NCI-H510A (cell line): ENCODE measurements at places on chromosomes 16 and 17.

DNA sequence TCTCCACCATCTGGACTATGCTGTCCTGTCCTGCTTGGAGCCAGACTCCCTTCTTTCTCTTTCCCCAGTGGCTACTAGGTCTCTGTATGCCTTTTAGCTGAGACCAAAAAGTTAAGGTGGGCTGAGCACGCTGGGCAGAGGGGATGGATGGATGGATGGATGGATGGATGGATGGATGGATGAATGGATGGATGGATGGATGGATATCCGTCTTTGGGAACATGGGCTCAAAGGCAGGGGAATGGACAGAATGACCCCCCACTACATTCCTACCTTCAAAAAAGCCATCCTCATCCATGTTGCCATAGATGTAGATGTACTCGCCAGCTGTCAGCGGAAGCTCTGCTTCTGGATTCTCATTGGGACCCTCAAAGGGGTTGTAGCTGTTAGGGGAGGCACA, 12.8 kb downstream of the TSPOAP1 start:
- DNase-seq: no peak

GRCh38 chr16:17026600-17027242, 444.0 kb downstream of the XYLT1 start:
- no peak for DNase-seq

- DNase-seq: no peak
These were observed 90.0 kb downstream of the GNAO1 start for GRCh38 chr16:56281249-56281805.

DNA sequence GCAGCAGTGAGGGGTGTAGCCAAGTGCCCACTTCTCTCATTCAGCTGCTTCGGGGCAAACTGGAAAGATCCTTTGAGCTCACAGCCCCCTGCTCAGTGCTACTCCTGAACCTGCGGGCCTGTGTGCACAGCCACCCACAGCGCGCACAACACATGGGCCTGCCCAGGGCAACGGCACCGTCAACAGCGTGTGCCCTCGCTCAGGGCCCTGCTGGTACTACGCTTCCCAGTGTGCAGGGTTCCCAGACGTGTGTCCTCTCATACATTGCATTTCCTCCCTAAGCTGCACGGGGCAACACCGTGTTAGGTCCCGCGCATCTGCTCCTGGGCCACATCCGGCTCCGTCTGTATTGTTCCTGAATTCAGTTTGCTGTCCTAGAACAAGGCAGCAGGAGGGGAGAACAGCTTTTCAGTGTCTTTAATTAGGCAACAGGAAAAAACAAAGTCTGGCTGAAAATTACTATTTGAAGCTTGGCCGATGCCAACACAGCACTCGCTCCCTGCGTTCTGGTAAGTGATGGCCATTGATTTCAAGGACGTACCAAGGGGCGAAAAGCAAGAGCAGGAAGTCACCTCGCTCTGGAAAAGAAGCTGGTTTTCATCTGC, 15.2 kb downstream of the MRM3 start:
- DNase-seq: no peak

DNA sequence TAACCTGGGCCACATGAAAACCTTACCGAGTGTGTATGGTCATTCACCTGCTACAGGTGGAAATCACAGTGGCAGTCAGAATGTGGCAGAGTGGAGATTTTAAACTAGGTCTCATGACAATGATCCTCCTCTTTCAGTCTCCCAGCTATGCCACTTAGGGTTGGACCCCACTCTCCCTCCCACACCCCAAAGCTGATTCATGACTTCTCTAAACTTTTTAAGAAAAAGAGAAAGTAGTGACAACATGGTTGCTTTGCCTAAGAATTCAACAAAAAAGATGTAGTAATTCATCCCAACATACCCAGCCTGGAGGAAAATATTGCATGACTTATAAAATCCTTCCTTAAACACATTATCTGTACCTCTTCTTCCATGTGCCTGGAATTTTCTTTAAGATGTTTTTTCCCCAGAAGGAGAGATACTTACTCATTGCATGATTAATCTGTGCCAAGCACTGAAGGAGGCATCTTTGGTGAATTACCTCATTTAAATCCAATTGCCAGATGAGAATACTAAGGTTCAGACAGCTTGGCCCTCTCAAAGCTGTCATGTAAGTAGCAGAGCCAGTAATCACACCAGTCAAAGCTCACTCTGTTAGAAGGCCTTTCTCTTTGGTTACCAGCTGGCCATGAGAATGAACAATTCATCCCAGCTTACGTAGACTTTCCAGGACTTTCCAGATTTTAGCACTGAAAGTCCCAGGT, 119.9 kb downstream of the COPRS start:
- DNase-seq: no peak

GRCh38 chr16:75306099-75306762, 54.8 kb upstream of the BCAR1 start:
- no peak for DNase-seq

- DNase-seq: no peak
These were observed 27.2 kb downstream of the CDR2 start for GRCh38 chr16:22347100-22347820.

- DNase-seq: peak; percentile 77
These were observed 34.0 kb downstream of the YPEL2 start for GRCh38 chr17:59365383-59365981.

DNA sequence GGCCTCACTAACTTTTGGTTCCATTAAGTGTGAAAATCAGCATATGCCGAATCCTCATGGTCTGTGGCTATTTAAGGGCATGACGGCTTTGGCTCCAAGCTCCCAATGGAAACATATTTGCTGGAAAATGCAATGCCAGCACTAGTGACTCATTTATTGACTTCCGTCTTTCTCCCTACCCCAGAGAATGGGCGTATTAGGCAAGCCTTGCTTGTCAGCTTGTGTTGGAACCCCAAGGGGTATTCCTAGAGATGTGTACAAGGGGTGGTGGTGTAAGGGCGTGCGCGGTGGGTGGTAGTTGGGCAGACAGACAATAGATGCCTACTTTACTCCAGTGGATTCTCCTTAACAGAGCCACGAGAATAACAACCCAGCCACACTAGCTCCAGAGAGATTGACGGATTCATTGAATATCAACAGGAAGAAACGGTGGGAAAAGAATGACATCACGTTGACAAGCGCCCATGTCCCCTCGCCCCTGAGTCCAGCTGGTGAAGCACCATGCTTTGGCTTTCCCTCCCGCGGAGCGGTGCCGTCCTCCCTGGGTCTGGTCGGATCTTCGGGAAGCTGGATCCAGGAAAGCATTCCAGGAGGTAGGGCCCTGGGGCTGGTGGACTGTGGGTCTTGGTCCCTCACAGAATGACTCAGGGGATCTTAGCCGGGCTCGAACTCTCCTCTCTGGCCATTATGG, 10.3 kb downstream of the CD300LB start:
- no peak for DNase-seq

DNA sequence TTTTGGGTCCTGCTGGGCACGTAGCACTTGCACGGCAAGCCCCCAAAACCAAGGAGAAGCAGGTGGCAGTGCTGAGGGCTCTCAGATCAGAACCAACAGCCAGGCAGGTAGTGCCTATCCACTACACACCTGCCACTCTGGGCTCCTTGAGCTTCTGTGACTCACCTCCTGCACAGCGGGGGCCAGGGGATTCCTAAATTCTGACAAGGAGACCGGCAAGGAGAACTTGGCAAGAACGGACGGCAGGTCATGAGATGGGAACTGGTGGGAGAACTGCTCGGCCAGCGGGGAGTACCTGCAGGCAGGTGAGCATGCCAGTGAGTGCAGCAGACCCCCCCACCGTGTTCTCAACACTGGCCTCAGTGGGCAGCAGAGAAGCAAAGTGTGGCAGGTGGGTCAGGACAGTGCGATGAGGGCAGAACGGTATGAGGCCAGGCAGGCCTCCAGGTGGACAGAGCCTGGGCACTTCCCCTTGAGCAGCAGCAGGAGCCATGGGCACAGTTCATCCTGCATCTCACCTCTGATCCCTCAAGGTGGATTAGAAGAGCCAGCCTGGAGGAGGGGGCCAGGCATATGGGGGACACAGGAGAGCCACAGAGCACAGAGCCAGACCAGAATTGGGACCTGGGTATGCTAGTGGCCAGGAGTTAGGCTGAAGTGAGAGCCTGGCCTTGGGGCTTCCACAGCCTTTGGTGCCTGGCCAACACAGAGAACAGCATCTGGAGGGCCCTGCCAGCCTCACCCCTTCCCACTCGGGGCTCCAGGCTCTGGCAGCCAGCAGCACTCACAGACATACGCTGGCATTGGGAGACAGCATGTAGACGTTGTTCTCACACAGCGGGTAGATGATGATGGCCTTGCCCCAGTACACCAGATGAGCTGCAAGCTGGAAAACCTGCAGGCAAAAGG, 14.7 kb downstream of the MPG start:
- DNase-seq: no peak

DNA sequence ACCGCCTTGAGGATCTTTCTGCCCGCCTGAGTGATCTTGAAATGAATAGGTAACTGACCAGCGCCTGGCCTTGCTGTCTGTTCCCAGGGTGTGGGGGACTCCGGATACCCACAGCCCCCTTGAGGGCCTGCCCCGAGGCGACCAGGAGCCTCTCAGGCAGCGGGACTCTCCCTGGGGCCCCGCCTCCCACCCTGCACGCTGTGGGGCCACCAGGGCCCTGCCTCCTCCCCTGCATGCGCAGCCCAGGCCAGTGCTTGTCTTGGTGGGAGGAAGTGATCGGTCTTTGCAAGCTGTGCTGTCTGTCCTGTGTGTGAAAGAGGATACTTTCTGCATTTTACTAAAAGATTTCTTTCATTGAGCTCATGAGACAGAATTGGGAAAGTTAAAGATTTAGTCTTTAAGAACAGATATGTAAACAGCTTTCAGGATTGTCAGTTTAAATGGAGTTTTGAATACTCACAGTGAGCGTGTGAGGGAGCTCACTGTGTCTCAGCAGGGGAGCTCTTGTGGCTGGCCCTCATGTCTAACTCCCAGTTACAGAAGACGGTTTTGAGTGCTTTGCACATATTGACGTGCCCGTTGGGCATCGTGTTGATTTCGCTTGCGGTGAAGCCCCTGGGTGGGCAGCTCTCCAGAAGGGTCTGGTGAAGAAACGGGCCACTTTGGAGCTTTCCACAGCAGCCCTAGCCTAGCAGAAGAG, 36.1 kb upstream of the CAPN15 start:
- no peak for DNase-seq

DNA sequence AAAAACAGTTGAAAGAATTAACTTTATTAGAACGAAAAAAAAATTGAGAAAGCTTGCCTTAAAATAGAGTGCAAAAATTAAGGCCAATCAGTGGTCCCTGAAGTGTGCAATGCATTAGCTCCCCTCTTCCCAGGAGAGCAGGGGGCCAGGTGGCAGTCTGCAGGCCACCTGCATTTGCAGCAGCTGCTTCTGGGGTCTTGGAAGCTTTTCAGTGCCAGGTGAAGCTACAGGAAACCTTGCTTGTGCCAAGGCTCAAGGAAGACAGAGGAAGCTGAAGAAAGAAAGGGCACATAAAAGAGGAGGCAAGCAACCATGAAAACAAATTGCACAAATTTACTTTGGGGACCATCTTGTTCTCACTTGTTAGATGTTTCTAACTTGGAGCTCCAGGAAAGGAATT, 50.5 kb upstream of the MTMR4 start:
- no peak for DNase-seq

DNA sequence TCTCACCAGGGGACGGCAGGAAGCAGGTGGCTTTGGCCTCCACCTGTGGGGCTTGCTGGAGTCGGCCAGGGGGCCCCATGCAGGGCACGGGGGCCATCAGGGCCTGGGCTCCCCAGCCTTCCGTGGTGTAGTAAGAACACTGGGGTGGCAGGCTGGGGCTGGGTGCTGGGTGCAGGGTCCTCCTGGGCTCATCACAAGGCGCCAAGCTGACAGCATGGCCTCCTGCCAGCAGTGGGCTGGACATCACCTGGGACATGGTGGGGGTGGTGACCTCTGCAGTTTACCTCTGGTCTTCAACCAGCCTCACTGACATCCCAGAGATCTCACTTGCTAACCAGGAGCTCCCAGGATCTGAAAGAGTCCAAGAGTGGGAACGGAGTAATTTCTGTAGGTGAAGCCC, 5.3 kb downstream of the TNS4 start:
- no peak for DNase-seq

GRCh38 chr16:30996985-30997724, 12.1 kb downstream of the HSD3B7 start:
- peak; percentile 24 for DNase-seq

- no peak for DNase-seq
These were observed 817 bp downstream of the NDUFAF8 start for GRCh38 chr17:81239714-81240555.

DNA sequence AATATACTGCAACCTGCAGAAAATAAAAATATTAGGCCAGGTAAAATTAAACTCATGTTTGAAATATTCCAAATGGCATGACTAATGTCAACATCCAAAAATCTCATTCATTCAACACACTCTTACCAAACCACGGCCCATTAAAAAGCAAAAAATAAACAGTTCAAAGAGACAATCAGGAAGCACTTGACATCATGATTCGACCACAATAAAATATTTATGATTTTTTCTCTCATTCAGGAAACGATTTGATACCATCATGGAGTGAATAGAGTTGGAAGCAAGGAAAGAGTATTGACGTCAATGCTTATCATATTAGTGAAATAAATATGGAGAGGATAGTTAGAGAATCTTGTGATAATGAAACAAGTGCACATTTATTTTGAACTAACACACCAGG, 354.1 kb downstream of the KCNJ2 start:
- DNase-seq: peak; percentile 3

- no peak for DNase-seq
These were observed 3.5 kb upstream of the CMIP start for GRCh38 chr16:81440888-81441761.

DNA sequence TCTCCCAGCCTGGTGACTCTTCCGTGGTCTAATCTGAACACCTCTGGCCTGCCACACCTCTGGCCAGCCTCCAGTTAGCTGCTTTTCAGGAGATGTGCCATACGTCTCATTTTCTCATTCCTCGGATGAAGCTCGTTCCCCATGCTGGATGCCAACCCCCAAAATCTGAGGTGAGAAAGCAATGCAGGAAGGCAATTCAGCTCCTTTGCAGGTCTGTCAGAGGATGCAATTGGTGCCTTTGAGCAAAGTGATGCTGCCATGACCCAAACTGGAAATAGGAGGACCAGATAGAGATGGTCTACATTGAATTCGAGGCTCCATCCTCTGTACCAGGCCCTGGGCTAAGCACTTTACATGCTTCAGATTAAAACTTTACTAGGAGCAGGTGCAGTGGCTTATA, 11.0 kb upstream of the CUEDC1 start:
- no peak for DNase-seq

- DNase-seq: no peak
These were observed 39.9 kb upstream of the INTS2 start for GRCh38 chr17:61967729-61968128.

DNA sequence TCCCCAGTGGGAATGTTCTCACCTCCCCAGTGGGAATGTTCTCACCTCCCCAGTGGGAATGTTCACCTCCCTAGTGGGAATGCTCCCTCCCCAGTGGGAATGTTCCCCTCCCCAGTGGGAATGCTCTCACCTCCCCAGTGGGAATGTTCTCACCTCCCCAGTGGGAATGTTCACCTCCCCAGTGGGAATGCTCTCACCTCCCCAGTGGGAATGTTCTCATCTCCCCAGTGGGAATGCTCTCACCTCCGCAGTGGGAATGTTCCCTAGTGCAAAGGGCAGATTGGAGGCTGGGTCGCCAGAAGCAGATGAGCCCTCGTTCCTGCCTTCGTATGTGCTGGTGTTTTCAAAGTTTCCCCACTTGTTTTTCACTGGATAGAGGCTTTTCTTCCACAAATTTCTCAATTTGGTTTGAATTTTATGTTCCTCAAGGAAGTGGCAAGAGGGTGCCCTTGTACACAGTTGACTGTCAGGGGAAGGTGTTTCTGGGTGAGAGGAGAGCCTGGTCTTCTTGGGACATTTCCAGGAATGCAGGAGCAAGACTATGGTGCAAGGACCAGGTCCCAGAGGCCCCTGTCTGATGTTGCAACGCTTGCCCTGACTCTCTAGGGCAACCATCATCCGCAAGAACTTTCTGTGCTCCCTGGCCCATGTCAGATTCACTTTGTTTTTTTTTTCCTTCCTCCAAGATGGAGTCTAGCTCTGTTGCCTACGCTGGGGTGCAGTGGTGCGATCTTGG, 34.0 kb downstream of the TRARG1 start:
- DNase-seq: no peak
